Adrenal gland (tissue), 19 donors: ENCODE measurements at places on chromosomes 4 and X.

GRCh38 chr4:138299881-138300280 is 57.7 kb upstream of the SLC7A11 start:
- DNase-seq = no peak

DNA sequence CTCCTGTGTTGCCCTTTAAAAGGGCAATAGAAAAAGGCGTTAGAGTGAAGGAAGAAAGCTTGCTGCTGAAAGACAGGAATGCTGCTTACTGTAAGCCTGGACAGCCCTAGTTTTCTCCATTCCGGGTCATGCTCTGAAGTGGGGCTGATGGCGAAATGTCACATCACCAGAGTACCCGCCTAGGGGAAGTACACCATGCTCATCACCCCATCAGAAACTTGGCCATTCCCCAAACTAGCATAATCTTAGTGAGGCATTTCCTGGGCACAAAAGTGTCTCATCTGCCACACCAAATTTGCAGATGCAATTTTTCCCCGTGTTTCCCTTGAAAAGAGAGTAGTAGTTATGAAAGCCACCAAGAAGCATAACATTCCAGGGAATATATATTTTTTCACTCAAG is 47.8 kb upstream of the CAMK2D start:
- DNase-seq = peak; percentile 42

GRCh38 chr4:7524843-7525242 is 90.1 kb upstream of the PSAPL1 start:
- DNase-seq = no peak

GRCh38 chr4:84767168-84767567 is 184.2 kb downstream of the CDS1 start:
- no peak for DNase-seq

DNA sequence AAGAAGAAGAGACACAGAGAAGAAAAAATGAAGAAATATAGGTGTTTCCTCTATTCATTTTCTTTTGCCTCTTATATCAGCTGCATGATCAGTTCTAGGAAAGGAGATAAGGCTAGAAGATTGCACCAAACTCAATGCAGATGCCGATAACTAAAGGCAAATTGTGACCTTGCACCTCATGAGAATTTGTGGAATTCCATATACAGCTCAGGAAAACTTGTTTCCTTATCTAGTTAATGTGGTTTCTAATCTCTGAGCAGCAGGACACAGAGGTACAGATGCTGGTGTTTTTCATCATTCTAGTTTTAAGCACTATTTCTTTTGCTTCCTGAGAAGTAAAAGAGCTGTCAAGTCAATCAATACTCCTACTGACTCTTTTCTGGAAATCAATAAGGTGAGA is 104.6 kb upstream of the NWD2 start:
- no peak for DNase-seq

- DNase-seq = no peak
Measured at GRCh38 chr4:182921608-182922007, 4.4 kb upstream of the DCTD start.

GRCh38 chrX:19660604-19661255 is 145.4 kb upstream of the MAP3K15 start:
- no peak for DNase-seq

- no peak for DNase-seq
Measured at GRCh38 chrX:132365490-132365889, 123.3 kb downstream of the MBNL3 start.

DNA sequence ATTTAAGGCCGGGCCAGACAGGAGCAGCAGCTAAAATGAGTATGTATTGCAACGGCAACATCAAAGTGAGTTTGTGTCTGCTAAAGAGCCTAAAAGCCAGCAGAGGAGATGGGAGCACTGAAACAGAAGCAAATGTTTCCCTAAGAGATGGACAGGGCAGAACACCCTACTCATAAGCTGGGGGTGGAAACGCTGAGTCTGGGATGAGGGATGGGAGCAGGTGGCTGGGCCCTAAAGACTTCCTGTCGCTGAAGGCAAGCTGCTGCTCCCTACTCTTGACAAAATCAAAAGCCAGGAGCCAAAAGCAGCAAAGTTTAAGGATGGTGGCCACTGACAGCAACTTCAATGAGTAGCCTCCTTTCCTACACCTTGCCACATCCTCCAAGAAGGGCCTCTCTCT is 40.6 kb upstream of the NAP1L5 start:
- DNase-seq = no peak

DNA sequence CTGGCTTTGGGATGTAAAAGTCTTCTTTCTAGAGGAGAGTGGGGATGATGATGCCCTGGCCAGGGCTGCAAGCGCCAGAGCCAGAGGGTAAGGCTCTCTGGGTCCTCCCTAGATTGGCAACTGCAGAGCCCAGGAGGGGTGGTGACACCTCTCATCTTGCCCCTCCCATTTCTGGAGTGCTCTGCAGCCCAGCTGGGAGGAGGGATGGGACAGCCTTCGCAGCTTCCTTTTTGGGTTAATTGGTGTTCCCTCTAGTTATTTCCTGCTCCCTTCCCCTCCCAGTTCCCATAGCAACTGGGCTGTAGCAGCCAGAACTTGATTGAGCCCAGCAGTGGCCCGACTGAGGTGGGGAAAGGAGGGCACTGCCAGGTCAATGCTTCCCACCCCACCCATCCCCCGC is 19.2 kb downstream of the NALF2 start:
- no peak for DNase-seq

GRCh38 chr4:25810461-25811373 is 52.1 kb downstream of the SEL1L3 start:
- no peak for DNase-seq

- peak; percentile 95 for DNase-seq
Measured at GRCh38 chrX:12949927-12950656, 24.8 kb upstream of the TMSB4X start.

DNA sequence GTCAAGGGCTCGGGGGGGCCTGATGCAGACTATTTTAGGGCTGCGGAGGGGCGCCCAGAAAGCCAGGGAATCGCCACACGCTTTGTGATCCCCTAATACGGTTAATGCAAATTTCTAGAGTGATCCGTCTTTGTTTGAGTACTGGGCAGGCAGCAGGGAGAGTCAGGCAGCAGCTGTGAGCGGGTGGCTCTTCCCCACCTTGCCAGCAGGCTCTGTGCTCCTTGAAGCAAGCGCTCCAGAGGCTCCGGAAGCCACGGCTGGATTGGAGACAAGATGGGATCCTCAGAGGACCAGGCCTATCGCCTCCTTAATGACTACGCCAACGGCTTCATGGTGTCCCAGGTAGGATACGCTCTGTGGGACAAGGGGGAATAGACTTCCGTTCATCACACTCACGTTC is at the start of gene ASMT:
Gene ASMT, plus strand, starts transcription at position 133 of the 400 bp plus-strand sequence. Its CDS starts 141 bp downstream, at position 274.
- no peak for DNase-seq

GRCh38 chrX:52015794-52016193 is 53.2 kb downstream of the MAGED4B start:
- DNase-seq = no peak

- no peak for DNase-seq
Measured at GRCh38 chr4:39304651-39305050, 61.5 kb downstream of the RFC1 start.

- DNase-seq = no peak
Measured at GRCh38 chrX:131764216-131764615, 220.3 kb downstream of the OR13H1 start.

GRCh38 chr4:150656891-150657290 is 74.9 kb downstream of the MAB21L2 start:
- DNase-seq = no peak

- DNase-seq = no peak
Measured at GRCh38 chr4:164438321-164438720, 315.6 kb upstream of the SMIM31 start.

DNA sequence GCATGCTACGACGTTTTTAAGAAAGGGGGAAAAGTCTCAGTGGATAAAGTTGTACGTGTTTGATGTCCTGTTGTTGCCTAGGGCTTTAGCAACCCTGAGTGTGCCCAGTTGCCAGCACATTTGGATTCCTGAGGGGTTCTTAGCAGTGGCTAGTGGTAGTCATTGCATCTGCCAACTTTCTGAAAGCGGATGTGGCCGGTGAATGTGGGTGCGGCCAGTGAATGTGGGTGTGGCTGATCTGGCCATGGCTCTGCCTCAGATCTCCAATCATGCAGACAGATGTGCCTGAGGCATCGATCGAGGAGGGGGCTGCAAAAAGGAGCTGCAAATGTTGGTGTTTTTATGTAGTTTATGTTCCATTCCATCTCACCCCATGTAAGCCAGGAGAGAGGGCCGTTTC is 41.5 kb upstream of the FAT1 start:
- no peak for DNase-seq

DNA sequence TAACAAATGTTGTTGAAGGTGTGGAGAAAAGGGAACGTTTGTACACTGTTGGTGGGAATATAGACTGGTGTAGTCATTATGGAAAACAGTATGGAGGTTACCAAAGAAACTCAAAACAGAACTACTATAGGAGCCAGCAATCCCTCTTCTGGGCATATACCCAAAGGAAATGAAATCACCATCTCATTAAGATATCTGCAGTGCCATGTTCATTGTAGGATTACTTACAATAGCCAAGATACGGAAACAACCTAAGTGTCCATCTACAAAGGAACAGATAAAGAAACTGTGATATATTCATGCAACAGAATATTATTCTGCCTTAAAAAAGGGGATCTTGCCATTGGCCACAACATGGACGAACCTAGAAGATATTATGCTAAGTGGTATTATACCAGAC is 22.2 kb downstream of the APBB2 start:
- DNase-seq = no peak

- DNase-seq = no peak
Measured at GRCh38 chrX:136115904-136116297, 31.4 kb upstream of the FHL1 start.

DNA sequence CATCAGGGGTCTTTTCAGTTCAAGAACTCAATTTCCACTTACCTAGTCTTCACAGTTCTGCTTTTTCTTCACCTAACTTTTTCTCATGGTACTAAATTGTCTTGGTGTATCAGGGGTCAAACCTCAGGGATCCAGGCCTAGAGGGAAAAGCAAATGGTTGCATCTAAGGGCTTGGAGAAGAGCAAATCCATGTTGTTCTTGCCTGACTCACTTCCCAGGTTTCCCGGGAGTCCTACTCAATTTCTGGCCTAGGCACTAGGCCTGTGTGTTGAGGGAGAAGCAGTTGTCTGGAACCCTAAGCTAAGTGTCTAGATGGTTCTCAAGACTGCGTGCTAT is 191.9 kb upstream of the STK26 start:
- no peak for DNase-seq

- DNase-seq = no peak
Measured at GRCh38 chr4:139794158-139794954, 128.7 kb downstream of the MGST2 start.

DNA sequence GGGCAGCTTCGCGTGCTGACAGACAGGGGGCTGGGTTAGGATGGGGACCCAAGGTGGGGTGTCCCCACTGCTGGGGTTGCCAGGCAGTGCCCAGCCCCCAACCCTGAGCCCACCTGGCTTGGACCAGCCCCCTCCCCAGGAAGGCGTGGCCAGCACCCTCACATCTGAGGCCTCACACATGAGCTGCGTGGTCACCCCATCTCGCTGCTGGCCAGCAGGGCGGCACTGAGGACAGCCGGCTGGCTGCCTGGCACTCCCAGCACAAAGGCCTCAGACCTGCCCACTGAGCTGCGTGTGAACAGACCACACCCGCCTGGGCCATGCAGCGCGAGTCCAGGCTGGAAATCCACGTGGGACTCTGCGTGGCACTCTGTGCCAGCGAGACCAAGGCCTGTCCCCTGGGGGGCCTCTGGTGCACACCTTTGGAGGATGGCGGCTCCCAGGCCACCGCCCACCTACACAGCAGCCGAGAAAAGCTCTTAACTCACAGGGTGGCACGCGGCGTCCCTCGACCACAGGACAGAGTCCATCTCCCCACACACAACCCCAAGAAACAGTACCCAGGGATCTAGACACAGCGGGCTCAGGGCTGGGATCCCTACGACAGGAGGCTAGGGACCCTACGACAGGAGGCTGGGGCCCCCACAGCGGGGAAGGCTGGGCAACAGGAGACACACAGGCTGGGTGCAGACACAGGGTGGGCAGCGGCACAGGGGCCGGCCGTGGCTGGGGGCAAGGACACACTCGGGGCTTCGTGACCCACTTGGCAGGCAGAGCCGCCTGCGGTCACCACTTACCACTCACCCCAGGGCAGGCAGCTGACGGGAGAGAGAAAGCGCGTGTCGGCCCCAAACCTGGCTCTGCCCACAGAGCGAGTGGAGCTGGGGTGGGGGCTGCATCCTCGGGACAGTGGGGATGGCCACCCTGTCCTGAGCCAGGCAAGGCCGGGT is 9.8 kb downstream of the DGKQ start:
- DNase-seq = no peak

GRCh38 chr4:24570172-24570571 is 14.2 kb downstream of the DHX15 start:
- DNase-seq = no peak

DNA sequence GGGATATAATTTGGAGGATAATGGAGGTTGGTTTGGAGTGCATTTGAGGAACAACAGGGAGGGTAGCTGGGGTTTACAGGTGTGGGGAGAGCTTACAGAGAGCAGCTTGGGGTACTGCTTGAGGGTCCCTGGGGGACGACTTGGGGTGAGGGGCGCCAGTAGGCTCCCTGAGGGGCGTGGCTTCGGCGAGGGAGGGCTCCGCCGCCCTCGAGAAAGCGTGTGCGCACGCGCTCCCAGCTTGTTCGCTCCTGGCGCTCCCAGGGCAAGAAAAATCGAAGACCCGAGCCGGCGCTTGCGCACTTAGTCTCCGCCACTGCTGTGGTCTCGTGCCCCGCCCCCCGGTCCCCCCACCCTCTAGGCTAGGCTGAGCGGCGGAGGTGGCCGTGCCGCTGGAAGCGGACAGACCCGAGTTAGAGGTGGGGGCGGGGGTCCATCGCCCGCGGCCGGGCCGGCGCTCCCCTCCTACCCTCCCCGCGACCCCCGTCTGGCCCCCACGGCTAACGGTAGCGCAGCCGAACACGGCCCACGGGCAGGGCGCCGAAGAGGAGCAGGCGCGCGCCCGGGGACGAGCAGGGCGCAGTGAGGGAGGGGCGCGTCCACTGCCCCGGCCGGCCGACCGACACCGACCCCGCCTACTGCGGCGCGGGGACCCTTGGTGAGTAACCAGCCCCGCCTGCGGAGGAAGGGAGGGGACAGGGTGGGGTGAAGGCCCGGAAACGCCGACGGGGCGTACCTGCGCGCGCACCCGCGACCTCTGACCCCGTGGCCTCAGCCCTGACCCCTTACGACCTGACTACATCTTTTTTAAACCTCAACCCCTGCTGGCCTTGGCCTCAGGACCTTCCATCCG is 5.4 kb upstream of the CCDC120 start:
- no peak for DNase-seq

DNA sequence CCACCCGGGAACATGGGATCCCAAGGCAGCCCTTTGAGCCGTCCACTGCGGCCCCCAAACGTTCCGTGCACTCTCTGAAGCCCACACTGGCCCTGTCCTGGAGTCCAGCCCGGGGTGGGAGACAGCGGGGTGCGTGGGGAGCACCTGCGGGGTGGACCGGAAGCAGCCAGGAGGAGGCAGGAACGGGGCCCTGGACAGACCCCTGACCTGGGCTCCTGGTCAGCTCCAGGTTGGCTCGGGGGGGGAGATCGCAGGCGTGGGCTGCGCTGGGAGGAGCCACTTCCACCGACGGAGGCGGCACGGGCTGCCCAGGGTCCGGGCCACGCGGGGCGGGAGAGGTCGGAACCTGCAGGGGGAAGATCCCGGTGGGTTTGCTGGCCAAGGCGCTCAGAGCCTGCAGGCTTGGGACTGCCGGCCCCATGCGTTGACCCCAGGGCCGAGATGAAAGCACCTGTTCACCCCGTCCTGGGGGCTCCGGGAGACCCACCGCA is 5.7 kb upstream of the PLCXD1 start:
- DNase-seq = no peak
